Stimulated activated CD4-positive, alpha-beta T cell treated with anti-CD3 and anti-CD28 coated beads, Interleukin-4, amount 100 ng/mL, for 1 hour (primary cell): ENCODE measurements at places on chromosomes 3 and 15.
A peak's percentile ranks its signal among the peaks of the same experiment; 100 is the strongest.

DNA sequence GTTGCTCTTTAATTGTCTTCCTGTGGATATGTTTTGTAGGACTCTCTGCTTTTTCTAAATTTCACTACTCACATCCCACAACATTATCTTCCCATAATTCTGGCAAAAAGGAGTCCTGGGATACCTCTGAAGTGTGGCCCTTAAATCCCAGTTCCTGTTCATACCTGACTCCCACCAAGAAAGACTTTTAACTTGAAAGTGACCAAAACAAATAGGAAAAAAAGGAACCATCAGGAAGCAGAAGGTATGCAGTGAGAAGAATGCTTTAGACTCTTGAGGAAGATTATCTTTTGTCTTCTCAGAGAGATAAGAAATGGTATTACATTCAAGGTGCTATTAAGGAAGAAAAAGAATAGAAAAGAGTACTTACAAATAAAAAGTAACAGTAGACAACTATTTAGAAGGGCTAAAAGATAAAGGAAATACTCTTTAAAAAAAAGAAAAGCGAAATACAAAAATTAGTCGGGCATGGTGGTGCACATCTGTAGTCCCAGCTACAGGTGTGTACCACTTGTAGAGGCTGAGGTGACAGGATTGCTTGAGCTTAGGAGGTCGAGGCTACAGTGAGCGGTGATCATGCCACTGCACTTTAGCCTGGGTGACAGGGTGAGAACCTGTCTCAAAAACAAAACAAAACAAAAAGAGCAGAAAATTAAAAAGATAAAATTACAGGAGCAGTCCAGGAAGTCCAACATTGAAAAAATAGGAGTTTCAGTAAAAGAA is 46.8 kb downstream of the PXK start:
- DNase-seq, result no peak

DNA sequence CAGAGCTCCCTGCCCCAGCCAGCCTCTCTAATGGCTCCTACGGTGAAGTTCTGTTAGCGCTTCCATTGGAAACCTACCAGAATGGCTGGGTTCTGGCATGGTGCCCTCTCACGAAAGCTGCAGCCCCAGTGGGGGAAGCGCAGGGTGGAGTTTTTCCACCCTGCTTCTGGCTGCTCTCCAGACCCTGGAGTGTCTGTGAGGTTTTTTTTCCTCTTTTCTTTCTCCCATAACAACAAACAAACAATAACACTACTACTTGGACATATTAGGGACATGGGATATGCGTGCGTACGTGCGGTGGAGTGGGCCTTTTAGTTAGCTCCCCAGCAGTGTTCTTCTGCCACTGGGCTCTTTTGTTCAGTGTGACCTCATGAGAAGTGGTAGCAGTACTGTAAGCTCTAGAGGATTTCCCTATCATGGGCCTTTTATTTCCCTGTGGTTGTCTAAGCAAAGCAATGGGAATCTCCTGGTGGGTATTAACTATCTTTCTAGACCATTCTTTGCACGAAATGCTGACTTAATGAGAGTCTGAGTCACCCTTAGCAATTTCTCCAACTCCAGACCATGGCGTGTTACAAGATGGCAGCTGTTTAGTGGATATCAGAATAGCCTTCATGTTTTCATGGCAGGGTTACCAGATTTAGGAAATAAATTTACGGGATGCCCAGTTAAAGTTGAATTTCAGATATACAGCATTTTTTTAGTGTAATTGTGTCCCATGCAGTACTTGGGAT is 161.9 kb downstream of the FNDC3B start:
- no peak for DNase-seq

DNA sequence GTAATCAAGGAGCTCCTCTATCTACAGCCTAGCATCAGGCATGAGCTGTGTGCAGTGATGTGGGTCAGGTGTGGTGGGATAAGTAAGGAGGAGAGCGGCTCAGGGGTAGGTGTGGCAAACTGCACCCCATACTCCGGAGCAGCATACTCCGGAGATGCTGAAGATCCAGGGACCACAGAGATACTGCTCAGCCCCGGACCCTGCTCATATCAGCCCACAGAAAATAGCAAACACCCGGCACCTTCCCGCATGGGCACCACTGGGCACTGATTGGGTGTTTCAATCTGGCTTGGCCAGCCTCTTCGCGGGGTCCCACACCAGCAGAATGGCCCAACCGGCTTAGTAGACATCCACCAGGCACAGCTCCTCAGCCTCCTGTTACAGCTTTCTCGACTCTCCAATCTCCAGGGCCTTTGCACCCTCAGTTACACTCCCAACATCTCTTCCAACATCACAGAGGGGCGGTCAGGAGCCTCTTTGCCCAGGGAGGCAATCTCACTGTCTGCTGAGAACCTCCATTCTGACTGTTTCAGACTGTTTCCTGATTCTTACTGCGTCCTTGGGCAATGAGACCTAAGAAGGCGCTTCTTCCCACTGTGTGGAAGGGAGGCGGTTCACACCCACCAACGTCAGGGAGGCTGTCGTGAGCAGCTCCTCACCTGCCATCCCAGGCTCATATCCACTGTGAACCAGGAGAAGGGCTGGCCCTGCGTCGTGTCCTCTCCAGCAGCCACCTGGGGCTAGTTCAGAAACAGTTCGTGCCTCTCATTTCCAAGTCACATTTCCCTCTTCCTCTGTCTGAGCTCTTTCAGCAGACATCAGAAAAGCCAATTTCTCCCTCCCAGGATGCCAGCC is 59.8 kb downstream of the CAPN7 start:
- DNase-seq, result no peak

- no peak for DNase-seq
These were observed 85.6 kb upstream of the GAP43 start for GRCh38 chr3:115537669-115538068.

GRCh38 chr15:84749111-84749991 is 959 bp downstream of the ZNF592 start:
- peak; percentile 32 for DNase-seq
